Activated effector memory CD4-positive, alpha-beta T cell treated with Interleukin-2 at 50 U/mL for 16 hours (primary cell): ENCODE measurements at places on chromosomes 7 and 10.

GRCh38 chr7:112997831-112998230 is 88.8 kb downstream of the GPR85 start:
- no peak for DNase-seq

GRCh38 chr7:117006907-117007684 is 53.8 kb downstream of the ST7 start:
- DNase-seq, result no peak

GRCh38 chr7:64551375-64552142 is 11.3 kb downstream of the ZNF680 start:
- DNase-seq, result no peak

GRCh38 chr7:83271212-83272099 is 108.8 kb upstream of the PCLO start:
- DNase-seq, result no peak

- DNase-seq, result no peak
Observed at GRCh38 chr10:11677480-11677879, 64.7 kb upstream of the ECHDC3 start.

DNA sequence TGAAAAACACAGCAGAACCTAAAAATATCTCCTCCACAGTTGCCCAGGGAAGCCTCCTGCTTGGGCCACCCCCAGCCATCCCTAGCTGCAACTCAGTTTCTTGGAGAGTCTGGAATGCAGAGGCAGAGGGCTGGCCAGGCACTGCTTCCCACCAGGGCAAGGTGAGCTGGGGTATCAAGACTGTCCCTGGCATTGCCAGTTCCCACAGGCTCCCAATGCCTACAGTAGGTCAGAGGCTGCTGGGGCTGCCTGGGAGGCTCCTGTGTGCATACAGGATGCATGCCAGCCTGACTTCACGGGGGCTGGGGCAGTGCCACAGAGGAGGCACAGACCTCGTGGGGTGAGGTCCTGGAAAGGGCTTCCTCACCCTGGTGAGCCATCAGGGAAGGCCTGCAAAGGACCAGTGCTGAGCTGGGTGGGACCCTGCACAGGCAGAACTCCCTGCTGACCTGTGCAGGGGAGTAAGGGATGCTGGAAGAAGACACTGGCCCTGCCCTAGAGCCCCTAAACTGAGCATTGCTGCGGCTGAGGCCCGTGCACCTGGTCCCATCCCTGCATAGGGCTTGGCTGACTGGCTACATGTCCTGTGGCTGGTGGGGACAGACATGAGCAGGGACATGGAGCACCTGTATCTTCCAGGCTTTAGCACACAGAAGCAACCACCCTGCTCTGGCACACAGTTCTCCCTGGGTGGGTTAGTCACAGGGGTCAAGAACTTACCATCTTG is 121.9 kb upstream of the RET start:
- DNase-seq, result no peak

DNA sequence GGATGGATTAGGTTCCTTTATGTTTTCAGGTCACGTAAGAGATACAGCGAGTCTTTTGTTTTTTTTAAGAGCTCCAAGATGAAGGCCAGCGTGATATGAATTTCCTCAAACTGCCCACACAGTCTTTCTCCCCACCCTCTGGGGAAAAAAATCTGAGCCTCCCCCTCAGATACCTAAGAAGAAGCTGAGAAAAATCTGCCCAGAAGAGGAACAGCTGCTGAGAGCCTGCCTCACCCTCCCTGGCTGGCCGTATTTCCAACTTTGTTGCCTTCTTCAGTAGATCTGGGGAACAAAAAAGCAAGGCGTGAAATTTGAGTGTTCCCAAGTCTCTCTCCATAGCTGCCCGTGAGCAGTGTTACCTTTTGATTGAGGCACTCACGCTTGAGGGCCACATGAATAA is 208.1 kb downstream of the KIAA1217 start:
- DNase-seq, result no peak

- DNase-seq, result no peak
Observed at GRCh38 chr10:17056781-17057428, 72.7 kb downstream of the CUBN start.

GRCh38 chr10:86506499-86506898 is 15.1 kb downstream of the WAPL start:
- DNase-seq, result no peak

- no peak for DNase-seq
Observed at GRCh38 chr10:102235598-102235920, 5.8 kb downstream of the PITX3 start.

DNA sequence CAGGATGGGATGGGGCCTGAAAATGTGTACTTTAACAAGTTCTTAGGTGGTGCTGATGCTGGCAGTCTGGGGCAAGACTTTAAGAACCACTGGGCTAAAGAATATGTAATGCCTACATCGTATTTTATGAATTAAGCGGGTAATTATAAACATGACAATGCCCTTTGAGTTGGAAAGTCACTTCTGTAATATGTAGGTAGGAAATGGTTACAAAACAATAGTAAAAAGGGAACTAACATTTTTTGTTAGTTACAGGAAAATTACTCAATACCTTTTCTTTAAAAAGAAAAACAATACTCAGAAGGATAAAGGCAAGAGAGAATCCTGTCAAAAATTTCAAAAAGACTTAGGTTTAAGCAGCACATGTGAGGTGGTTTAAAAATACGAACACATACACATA is 48.3 kb upstream of the STEAP4 start:
- no peak for DNase-seq

GRCh38 chr7:137989094-137989493 is 12.8 kb downstream of the CREB3L2 start:
- no peak for DNase-seq

GRCh38 chr10:15325243-15325943 is 45.7 kb downstream of the FAM171A1 start:
- DNase-seq, result no peak

- DNase-seq, result no peak
Observed at GRCh38 chr7:106626376-106627164, 34.4 kb downstream of the CCDC71L start.

- no peak for DNase-seq
Observed at GRCh38 chr10:12949248-12949647, 52.3 kb downstream of the CCDC3 start.

DNA sequence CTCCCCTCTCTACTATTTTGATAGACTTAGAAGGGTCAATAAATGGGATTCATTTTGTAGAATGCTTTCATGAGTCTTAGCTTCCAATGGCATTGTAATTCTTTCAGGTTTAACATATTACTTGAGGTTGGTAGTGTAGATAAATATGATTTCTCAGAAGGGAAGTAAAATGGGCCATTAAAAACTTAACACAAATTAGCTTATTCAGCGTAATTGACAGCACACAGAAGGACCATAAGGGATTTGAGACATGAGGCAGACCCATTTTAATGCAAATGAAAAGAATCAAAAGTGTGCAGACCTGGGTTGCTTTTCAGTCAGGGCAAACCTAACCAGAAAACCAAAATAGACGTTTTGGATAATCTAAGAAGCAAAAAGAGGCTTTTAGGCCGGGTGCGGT is 156.6 kb upstream of the CNTNAP2 start:
- DNase-seq, result no peak

DNA sequence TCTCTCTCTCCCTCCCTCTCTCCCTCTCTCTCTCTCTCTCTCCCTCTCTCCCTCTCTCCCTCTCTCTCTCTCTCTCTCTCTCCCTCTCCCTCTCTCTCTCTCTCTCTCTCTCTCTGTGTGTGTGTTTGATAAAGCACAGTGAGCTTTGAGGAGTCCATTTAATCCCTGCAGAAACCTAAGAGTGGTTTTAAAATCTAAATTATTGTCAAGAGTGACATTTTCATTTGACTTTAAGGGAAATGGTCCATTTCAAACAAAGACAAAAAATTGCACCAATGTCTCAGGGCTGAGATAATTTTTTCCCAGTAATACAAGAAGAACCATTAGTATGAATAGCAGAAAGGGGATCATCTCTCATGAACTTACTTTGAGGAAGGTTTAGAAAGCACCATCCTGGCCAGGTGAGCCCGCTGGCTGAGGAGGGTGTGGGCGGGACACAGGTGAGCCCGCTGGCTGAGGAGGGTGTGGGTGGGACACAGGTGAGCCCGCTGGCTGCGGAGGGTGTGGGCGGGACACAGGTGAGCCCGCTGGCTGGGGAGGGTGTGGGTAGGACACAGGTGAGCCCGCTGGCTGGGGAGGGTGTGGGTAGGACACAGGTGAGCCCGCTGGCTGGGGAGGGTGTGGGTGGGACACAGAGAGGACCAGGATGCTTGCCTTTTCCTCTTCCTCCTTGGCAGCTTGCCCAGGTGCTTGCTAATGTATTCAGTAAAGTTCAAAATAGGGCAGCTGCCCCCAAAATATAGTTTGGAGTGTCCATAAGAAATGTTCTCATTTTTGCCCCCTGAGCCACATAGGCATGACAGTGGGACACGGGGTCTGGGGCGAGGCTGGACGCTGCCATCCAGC is 125.0 kb downstream of the DNAJB6 start:
- no peak for DNase-seq

DNA sequence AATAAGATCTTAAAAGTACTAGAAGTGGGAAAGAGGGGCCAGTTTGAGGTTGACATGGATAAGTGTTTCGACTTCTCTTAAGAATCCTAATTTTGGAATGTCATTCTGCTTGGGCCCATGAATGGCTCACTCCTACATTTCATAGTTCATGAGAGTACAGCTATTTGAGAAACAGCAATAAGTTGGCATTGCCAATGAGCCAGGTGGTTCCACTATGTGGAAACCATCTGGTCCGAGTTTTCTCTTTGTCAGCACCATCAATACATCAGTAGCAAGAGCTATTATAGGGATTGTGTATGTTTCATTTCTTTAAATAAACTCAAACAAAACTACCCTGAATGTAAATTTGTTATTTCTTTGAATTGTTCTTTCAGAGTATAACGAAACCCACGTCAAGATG is 78.1 kb upstream of the NEBL start:
- no peak for DNase-seq

GRCh38 chr7:126378642-126379041 is 874.1 kb downstream of the GRM8 start:
- DNase-seq, result no peak

DNA sequence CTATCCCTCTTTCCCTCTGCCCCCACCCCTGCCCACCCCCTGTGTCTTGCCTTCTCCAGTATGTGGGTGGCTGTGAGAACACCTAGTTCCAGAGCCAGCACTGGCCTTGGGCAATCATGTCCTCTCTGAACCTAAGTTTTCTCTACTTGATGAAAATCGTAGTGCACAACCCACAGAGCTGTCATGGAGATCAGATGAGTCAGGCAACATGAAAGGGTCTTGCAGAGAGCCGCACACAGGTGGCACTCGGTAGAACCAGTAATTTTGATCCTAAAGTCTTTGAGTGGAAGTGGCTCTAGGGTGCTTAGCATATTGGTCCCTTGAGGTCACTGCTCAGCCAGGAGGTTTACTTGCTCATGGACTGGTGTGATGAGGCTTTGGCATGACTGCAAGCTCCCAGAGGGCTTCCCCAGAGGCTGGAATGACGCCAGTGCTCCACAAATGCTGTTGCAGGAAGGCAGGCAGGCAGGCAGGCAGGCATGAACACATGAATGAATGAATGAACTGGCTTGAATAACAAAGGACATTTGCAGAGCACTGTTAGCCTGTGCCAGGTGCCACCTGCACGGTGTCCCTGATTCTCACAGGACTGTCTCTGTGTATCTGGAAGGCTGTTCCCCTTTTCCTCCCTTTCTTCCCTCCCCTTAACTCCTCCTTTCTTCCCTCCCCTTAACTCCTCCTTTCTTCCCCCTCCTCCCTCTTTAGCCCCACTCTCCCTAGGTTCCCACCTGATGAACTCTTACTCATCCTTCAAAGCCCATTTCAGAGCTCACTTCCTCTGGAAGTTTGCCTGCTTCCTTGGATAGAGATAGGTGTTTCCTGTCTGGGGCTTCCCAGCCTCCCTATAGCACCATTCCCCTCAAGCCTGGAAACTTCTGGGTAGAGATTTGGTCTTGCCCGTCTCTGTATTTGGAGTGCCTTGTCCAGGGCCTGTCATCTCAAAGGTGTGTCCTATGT is 27.2 kb upstream of the CTBP2 start:
- no peak for DNase-seq

- no peak for DNase-seq
Observed at GRCh38 chr7:113338071-113338696, 219.8 kb upstream of the SMIM30 start.

DNA sequence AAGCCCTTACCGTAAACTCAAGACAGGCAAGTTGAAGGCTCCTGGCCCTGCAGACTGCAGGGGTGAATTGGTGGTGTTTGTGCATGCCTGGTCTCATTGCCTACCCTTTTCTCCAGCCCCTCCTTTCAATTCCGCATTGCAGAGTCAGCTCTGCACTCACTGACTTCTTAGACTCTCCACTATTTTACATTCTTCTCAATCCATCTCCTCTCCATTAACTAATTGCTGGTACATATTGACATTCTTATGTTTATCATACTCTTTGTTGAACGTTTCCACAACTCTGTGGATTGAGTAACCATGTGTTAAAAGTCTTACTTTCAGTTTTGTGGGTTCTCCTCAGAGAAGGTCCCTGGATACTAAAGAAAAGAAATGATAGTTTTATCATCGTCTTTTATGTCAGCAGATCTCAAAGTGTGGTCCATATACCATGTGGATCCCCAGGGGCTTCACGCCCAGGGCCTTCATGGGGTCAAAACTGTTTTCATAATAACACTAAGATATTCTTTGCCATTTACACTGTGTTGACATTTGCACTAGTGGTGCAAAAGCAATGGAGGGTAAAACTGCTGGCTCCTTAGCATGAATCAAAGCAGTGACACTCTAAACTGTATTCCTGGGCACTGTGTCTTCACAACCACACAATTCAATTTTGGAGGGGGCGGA is 135.4 kb upstream of the FZD1 start:
- DNase-seq, result no peak

- DNase-seq, result no peak
Observed at GRCh38 chr7:69883399-69883891, 285.2 kb downstream of the AUTS2 start.

GRCh38 chr7:33195264-33195663 is 65.9 kb downstream of the BBS9 start:
- DNase-seq, result no peak

GRCh38 chr10:122127943-122128342 is 139.0 kb downstream of the TACC2 start:
- DNase-seq, result no peak

DNA sequence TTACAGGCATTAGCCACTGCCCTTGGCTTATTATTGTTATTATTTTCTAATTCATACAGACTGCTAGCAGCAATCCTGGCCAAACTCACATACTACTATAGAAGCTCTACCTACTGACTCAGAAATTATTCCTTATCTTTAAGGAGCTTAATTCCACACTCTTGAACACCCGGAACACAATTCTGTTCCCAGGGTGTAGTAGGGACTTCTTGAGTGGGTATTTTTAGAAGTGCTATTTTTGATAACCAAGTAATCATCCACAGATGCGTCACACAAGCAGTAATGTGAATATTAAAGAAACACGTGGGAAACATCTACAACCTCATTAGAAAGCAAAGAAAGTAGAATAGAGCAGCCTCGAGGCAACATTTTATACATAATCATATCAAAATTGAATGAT is 149.2 kb downstream of the PTEN start:
- no peak for DNase-seq

- DNase-seq, result no peak
Observed at GRCh38 chr10:104037261-104037951, 48.3 kb downstream of the COL17A1 start.

GRCh38 chr10:528173-529165 is 161.0 kb downstream of the DIP2C start:
- no peak for DNase-seq

GRCh38 chr10:126119599-126119998 is 223.2 kb downstream of the FANK1 start:
- no peak for DNase-seq

- DNase-seq, result no peak
Observed at GRCh38 chr10:48300556-48300955, 5.9 kb upstream of the MAPK8 start.

GRCh38 chr7:21986096-21986495 is 40.4 kb upstream of the CDCA7L start:
- no peak for DNase-seq

GRCh38 chr10:22252801-22253579 is 35.2 kb upstream of the EBLN1 start:
- peak; percentile 47 for DNase-seq
